ENCODE measurements at places on chromosomes 13 and 19.

DNA sequence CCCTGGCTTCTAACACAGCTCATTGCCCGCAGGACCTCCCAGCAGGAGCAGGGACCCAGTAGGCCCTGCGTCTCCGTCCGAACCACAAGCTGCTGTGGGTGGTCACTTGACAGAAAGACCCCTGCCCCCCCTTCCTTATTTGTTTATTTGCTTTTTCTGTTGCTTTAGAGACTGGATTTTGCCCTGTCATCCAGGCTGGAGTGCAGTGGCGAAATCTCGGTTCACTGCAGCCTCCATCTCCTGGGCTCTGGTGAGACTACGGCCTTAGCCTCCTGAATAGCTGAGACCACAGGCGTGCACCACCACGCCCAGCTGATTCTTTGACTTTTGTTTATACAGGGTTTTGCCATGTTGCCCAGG lies 7.6 kb upstream of the PTBP1 start:
- no peak for DNase-seq

DNA sequence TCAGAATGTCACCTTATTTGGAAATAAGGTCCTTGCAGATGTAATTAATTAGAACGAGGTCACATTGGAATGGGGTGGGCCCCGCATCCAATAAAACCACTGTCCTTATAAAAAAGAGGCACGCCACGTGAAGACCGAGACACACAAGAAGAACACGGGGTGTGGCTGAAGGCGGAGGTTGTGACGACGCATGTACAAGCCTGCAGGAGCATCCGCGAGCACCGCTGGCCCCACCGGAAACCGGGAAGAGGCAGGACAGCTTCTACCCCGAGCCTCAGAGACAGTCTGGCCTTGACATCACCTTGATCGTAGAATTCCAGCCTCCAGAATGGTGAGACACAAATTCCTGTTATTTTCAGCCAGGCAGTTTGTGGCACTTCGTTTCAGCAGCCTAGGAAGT lies 177.9 kb downstream of the COL4A1 start:
- no peak for DNase-seq

DNA sequence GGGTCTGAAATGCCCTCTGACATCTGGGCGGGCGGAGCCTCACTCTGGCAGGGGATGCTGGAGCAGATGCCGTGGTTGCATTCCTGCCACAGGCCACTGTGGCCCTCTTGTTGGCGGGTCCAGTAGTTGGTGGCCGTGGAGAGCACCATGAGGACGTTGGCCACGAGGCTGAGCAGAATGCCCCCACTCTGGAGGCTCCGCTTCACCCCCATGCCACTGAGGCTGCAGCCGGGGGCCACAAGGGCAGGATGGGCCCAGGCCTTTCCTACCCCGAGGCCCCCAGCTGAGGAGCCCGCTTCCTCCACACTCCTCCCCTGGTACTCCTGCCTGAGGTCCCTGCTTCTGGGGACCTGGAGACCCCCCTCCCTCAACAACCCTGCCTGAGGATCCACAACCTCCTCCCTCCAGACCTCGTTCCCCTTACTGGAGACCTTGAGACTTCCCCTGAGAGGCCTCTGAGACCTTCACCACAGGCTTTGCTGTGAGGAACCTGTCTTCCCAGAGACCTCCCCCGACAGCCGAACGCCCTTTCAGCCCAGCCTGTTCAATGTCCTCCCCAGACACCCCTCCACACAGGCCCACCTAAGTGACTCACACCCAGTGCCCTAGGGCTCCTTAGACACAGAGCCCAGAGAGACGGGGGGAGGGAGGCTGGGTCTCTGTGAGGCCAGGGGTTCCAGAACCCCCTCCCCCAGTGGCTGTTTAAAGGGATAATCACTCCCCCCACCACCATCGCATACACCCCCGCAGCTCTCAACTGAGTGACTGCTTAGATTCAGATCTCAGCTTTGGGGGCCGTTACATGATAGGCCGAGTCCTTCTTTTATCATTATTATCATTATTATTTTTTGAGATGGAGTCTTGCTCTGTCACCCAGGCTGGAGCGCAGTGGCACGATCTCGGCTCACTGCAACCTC lies at the start of gene CLDND2:
Gene CLDND2 (minus strand): TSS at position 638 of the 917 bp plus-strand sequence. CDS start 426 bp downstream, at position 212.
- no peak for DNase-seq

DNA sequence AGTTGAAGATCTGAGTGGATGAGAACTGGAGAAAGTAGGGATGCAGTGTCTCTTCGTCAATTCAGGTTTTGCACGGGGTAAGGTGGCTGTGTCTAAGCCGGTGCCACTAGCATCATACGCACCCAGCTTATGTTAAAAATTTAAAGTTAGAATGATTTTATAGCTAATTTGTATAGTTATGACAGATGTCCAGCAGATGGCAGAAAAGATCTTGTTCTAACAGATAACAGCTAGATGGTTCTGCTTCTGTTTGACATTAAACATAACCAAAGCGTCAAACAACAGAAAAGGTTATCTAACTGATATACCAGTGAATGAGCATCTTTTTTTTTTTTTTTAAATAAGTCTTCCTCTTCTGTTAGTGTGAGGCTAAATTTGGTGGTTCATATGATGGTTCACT lies 18.8 kb upstream of the EDDM13 start:
- no peak for DNase-seq

- DNase-seq = no peak
Measured at GRCh38 chr19:9835507-9835949, 410 bp downstream of the PIN1 start.

DNA sequence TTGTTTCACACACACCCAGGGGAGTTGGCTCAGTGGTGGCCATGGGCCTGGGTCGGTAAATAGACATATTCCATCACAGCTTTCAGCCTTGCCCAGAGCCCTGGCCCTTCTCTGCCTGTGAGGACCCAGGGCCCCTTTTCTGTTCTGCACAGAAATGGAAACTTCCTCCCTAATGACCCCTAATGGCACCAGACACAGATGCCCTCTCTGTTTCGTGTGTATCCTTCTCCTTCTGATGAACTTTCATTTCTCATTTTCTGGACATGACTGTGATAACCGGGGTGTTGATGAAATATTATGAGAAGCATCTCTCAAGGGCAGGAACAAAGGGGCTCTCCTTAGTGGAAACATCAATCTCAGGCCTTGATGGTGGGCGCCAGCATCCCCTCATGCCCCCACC lies 12.8 kb downstream of the LILRA1 start:
- DNase-seq = no peak

GRCh38 chr19:3657395-3657769 lies 30.8 kb upstream of the CACTIN start:
- DNase-seq = no peak

- no peak for DNase-seq
Measured at GRCh38 chr13:76335463-76335862, 550.7 kb downstream of the KCTD12 start.

- DNase-seq = no peak
Measured at GRCh38 chr19:7540761-7541474, 5.4 kb downstream of the PNPLA6 start.

DNA sequence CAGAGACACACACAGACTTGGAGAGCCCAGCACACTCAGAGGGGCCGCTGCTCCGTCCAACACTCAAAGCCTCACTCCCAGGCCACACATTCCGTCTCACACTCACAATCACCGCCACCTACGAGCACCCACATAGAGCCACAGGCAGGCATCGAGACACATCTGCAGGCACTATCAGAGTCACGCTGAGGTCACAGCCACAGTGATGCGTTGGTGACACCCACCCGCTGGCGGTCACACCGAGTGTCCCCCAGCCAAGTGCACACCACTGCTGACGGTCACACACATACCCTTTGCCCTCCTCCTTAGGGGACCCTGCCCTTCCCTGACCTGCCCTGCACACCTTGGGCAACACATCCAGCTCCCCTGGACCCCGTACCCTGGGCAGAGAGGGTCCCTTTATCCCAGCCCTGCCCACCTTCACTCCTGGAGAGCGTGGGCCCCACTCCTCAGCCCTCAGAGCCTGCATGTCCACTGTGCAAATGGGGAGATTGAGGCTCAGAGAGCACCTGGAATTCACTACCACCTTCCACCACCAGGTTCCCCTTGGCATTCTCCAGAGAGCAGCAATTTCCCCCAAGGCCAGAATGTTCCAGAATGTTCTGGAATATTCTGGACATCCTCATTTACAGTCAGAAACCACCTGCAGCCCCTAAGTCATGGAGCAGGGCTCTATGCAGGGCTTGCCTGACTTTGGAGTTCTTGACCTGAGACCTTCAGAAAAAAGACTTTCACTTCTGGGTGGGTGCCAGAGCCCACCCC lies 5.4 kb downstream of the FUT5 start:
- DNase-seq = no peak

DNA sequence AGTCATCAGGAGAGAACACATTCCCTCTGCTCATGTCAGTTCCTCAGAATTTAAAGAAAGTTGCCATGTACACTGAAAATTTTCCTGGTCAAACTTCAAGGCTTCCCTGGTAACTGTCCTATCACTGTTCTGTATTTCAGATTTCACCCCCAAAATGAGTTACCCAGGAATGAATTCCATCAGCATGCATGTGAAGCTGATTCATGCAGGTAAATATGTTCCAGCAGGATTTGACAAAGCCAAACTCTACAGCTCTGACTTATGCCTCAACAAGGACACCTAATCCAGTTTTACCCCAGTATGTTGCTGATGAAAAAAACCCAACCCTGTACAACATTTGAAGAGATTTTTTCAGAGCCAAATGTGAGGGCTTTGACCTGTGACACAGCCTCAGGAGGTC lies 21.5 kb downstream of the LIG4 start:
- DNase-seq = no peak
